ENCODE measurements at places on chromosomes 1 and 21. TPM values are rescaled to one million over a fixed set of nuclear protein-coding genes. Genes with fewer than 3 reads are reported as not detected.

MYOM3 gene
- total RNA-seq: 0.36 TPM

TCHHL1 gene
- total RNA-seq: not detected

C4BPA gene
- not detected for total RNA-seq

COL16A1 gene
- total RNA-seq: 7.9 TPM

PLXNA2 gene
- 1.5 TPM for total RNA-seq

CHML gene
- 72.5 TPM for total RNA-seq

FABP3 gene
- total RNA-seq: 34.8 TPM

MXRA8 gene
- 10.0 TPM for total RNA-seq

OR2T35 gene
- not detected for total RNA-seq

PRDM16 gene
- 0.43 TPM for total RNA-seq

TOMM40L gene
- total RNA-seq: 13.8 TPM

SYT6 gene
- 35.7 TPM for total RNA-seq

AMY2A gene
- total RNA-seq: not detected

MAP10 gene
- total RNA-seq: 3.5 TPM

LMOD1 gene
- total RNA-seq: 0.82 TPM

CD84 gene
- total RNA-seq: not detected

SYT14 gene
- 16.7 TPM for total RNA-seq

AGMAT gene
- total RNA-seq: 5.8 TPM

RCSD1 gene
- 0.69 TPM for total RNA-seq

ARHGAP30 gene
- total RNA-seq: 0.39 TPM

THEM5 gene
- total RNA-seq: not detected

KIF1B gene
- total RNA-seq: 74.2 TPM

ANGPTL3 gene
- total RNA-seq: not detected

IFI6 gene
- 4.9 TPM for total RNA-seq

DENND2D gene
- total RNA-seq: 0.58 TPM

CNKSR1 gene
- total RNA-seq: 14.5 TPM

OR2T2 gene
- not detected for total RNA-seq

CACNA1E gene
- total RNA-seq: 2.6 TPM

GCSAML gene
- not detected for total RNA-seq

ECE1 gene
- total RNA-seq: 37.1 TPM

HOOK1 gene
- total RNA-seq: 34.5 TPM

MAEL gene
- total RNA-seq: not detected

KRTAP20-4 gene
- not detected for total RNA-seq

ANGPTL1 gene
- total RNA-seq: not detected

NDUFV3 gene
- 47.1 TPM for total RNA-seq

CHIA gene
- total RNA-seq: not detected

LRRC7 gene
- total RNA-seq: 0.06 TPM

ABCG1 gene
- total RNA-seq: 4.0 TPM

APOBEC4 gene
- total RNA-seq: not detected

CELA2B gene
- total RNA-seq: not detected

CD1E gene
- not detected for total RNA-seq

CHRNB2 gene
- 3.6 TPM for total RNA-seq

PTPRC gene
- not detected for total RNA-seq

LDLRAD1 gene
- total RNA-seq: not detected

CR1 gene
- 0.10 TPM for total RNA-seq

Data from H1 (cell line).